ENCODE measurements at places on chromosomes 11 and 22.

GRCh38 chr22:20550851-20551744 is 43.7 kb downstream of the MED15 start:
- DNase-seq = peak; percentile 82

DNA sequence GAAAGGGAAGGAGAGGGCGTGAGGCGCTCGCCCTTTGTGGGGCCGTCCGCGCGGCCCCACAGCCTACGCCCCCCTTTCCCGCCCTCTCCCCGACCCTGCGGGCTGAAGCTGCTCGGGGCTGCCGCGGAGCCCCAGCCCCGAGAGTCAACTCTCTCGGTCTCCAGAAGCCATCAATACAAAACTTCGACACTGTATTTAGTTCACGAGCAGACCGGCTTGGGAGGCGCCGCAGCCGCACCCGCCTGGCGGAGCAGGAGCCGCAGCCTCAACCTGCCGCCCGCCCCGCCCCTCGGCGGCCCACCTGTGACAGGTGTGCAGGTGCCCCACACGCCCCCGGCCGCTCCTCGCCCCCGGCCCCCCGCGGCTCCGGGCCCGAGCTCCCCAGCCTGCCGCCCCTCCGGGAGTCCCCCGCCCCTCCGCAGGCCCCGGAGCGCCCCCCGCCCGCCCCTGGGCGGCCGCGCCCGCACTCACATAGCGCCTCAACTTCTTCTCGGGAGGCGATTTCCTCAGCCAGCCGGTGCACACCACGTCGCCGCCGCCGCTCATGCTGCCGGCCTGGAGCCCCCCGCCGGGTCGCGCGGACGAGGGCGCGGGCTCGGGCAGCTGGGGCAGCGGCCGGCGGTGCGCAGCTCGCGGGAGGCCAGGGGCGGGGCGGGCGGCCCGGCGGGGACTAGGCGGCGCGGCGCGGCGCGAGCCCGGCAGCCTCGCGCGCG is at the start of gene GAB2:
Gene GAB2, minus strand, starts transcription at position 646 of the 713 bp plus-strand sequence. Its CDS starts 100 bp downstream, at position 546.
- no peak for DNase-seq

DNA sequence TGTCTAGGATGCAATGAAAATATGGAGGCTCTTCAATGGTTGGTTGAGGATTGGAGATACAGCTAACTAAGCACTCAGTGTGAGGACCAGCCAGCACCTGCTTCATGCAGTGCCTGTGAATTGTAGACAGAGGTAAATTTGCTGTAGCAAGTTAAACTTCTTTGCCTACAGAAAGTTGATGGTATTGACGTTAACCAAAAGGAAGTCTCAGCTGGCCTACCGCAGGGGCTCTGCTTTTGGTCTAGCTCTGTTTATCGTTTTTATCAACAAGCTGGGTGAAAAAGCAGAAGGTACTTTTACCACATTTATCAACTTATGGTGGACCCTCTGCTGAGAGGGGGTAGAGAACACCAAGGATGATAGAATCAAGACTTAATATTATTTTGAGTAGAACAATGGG is 51.6 kb downstream of the GRAMD1B start:
- DNase-seq = no peak

GRCh38 chr11:117866526-117866925 is 9.9 kb downstream of the FXYD6 start:
- DNase-seq = no peak

- DNase-seq = no peak
Observed at GRCh38 chr11:111946499-111946898, 9.4 kb downstream of the DIXDC1 start.

DNA sequence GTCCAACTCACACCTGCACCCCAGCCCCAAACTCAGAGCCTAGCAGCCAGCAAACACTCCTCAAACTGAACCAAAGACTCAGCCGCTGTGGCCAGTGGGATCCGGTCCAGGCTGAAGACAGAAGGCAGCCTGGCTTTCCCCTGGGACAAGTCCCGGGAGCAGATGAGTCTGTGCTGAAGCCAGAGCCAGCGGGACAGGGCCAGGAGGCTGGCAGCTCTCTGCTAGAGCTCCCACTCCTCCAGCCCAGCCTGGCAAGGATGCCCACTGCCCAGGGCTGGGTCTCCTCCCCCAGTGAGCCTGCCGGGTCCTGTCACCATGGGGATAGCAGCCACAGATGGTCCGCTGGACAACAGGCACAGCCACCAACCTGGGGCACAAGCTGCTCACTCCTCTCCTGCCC is 42.9 kb upstream of the PRR5 start:
- DNase-seq = no peak

DNA sequence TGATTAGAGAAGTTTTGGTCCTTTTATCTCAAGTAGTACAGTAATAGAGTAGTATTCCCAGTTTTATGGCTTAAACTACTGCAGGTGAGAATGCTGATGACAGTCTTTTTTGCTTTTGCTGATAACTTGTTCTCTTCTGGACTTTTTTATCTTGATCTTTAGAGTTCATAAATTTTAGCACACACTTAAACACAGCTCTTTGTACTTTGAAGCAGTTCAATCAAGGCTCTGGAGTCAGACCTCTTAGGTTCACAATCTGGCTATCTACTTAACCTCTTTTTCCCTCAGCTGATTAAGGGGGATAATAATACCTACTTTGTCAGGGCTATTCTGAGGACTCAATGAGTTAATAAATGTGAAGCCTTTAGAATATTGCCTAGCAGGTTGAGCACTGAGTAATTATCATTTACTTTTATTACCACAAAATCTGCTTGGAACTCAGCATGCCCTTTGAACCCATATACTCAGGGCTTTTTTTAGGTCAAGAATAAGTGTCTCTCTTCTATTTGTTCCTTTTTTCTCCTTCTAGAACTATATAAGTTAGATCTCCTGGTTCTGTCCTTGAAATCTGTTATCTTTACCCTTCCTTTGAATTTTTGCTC is 51.9 kb downstream of the CSTF3 start:
- DNase-seq = no peak

- no peak for DNase-seq
Observed at GRCh38 chr11:83187465-83187864, 6.0 kb upstream of the ANKRD42 start.

DNA sequence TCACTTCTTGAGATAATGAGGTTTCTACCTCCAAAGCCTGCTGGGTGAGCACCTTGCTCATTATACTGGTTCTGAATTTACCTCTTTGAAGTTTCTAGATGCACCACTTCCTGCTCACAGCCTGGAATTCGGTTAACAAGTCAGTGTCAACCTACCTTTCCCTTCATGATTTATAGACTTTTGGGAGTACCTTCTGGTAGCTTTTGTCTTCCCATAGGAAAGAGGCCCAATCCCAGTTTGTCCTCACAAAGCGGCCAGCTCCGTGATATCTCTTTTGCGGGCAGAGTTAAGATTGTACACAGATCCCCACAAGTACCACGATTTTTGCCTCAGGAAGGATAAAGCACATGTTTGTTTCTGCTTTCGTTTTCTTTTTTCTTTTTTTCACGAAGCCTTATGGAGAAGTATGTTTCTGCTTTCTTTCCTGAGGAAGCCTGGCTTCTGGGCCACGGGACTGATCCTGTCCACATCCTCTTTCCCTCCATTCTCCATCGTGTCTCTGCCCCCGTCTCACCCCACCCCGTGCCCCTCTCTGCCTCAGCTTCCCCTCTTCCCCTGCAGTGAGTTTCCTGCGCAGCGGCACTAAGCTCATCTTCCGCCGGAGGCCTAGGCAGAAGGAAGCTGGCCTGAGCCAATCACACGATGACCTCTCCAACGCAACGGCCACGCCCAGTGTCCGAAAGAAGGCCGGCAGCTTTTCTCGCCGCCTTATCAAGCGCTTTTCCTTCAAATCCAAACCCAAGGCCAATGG is 5.7 kb upstream of the HINFP start:
- DNase-seq = no peak

- DNase-seq = no peak
Observed at GRCh38 chr11:41486424-41486823, 27.0 kb upstream of the LRRC4C start.

GRCh38 chr11:61793083-61793828 is 545 bp downstream of the FEN1 start:
- peak; percentile 30 for DNase-seq

DNA sequence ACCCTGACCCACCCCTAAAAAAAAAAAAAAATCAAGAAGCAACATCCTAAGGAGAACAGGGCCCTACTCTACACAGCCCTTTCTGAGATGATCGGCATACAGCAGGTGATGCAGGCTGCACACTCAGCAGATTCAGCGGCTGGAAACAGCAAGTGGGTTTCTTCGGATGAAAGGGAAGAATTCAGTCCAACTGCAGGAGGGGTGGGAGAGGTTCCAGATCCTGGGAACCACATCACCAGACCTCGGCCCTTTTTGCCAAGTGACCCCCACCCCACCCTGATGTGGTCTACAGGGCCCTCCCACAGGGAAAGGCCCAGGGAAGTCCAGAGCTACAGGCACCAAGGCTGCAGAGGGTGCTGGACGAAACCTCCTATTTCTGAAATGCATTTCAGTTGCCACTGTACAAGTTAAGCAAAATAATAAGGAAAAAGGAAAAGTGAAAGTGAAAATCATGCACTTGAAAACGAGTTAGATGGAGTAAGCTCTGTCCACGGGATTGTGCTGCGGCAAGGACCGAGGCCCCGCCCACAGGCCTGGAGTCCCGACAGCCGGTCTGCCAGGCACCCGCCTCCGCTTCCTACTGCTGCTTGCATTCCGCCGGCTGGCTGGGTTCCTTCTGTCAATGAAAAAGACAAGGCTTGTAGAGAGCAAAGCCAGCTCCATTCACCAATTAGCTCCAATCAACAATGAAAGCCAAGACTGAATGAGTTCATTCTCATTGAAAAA is 16.0 kb upstream of the PHLDA2 start:
- peak; percentile 59 for DNase-seq

DNA sequence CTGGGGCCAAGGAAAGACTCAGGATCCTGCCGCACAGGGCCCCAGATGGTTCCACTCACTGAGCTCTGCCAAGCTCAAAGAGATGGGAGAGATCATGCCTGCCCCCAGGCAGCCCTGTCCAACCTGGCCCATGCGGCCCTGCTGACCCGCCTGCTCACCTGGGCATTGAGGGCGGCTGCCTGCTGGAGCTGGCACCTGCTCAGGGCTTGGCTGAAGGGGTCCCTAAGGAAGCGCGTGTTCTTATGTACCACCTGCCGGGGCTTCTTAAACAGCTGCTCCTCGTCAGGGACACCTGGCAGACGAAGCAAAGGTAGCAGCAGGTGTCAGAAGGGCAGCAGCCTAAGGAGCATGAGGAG is 5.5 kb downstream of the ESS2 start:
- no peak for DNase-seq
